ENCODE measurements at places on chromosomes 4 and X.

- peak; percentile 59 for DNase-seq
Measured at GRCh38 chr4:76001700-76002099, 5.6 kb downstream of the CXCL9 start.

GRCh38 chrX:53048169-53049126 lies at the start of gene GPR173:
Gene GPR173, plus strand, starts transcription at chrX:53048789. Its CDS starts 27,833 bp downstream, at chrX:53076622.
- DNase-seq, result no peak

DNA sequence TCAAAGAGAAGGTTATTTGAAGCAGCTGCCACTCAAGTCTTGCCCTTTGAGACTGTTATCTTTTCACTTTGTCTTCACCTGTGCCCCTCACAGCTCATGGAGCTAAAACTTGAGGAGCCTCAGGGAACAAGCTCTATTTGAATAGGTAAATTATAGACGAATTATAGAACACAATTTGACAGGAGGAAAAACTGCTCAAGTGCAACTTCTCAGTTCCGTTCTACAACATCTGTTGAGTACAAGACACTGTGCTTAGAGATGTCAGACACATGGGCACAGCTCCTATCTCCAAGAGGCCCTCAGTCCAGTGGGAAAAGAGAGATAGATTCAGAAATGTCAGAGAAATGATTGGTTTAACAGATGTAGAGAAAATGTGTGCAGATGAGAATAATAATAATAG lies 5.1 kb downstream of the PPP1R2C start:
- DNase-seq, result no peak

- DNase-seq, result no peak
Measured at GRCh38 chr4:91089178-91089577, 962.0 kb downstream of the CCSER1 start.

- no peak for DNase-seq
Measured at GRCh38 chrX:29148511-29148910, 561.3 kb downstream of the IL1RAPL1 start.

DNA sequence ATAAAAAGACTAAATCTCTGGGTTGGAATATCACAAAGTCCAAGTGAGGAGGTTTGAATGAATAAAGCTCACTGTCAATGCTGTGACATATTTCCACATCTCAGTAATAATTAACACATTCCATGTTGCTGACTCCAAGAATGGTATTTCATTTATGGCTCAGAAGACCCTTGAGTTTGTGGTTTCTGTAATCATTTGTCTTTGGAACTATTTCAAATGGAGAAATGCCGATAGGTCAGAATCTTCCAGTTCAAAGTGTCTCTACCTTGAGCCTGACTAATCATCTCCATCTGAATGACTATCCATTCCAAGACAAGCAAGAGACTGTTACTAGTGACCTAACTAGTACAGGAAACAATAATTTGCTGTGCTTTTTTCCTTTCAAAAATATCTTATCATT lies 24.2 kb upstream of the SLC2A9 start:
- DNase-seq, result no peak

GRCh38 chr4:122896270-122896669 lies 26.1 kb downstream of the NUDT6 start:
- DNase-seq, result no peak

DNA sequence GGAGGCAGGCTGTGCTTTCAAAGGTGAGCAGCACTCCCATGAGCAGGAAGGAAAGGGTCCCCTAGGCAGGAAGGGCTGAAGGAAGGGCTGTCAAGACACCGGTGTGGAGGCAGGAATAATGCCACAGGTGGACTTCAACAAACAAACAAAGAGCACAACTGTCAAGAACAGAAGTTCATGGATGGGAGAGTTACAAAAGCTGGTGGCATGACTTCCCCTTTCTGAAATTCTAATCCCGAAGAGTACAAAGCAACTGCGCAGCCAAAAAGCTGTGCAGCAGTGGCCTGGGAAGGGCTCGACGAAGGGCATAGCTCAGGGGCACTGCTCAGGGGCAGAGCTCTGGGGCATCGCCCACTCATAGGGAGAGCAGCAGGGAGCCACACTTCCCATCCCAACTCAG lies 582.3 kb upstream of the DIPK2B start:
- DNase-seq, result no peak

- peak; percentile 62 for DNase-seq
Measured at GRCh38 chr4:37762294-37762990, 64.0 kb upstream of the PGM2 start.

- DNase-seq, result no peak
Measured at GRCh38 chr4:8831221-8832112, 40.2 kb downstream of the HMX1 start.

- DNase-seq, result peak; percentile 75
Measured at GRCh38 chr4:38179690-38180377, 219.6 kb downstream of the PTTG2 start.

GRCh38 chr4:87078987-87079486 lies 141.4 kb downstream of the KLHL8 start:
- DNase-seq, result no peak

GRCh38 chrX:8749697-8750096 lies 17.8 kb upstream of the ANOS1 start:
- no peak for DNase-seq

DNA sequence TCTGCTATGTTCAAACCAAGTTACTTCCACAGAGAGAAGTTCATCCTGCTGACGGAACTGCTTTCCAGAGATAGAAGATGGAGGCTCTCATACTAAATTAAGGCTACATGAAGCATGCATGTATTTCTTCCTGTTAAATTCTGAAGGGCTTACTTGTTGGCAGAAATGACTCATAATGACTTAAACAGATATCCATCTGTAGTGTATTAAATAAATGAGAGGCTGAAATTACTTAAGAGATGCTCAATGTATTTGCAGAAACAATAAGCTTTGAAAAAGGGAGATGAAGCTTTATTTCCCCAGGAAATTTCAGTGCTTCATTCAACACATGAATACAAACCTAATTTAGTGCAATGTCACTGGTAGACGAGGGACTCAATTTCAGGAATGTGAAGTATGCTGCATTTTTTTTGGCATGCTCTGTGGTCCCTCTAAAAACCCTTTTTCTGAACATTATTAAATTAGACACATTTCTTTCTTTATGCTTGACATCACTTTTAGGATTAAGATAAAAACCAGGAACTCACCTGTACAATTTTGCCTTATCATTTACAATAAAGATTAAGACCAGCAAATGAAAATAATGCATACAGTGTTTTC lies 759.1 kb upstream of the POU3F4 start:
- no peak for DNase-seq

GRCh38 chr4:184898793-184899192 lies 73.0 kb upstream of the ACSL1 start:
- DNase-seq, result peak; percentile 55

DNA sequence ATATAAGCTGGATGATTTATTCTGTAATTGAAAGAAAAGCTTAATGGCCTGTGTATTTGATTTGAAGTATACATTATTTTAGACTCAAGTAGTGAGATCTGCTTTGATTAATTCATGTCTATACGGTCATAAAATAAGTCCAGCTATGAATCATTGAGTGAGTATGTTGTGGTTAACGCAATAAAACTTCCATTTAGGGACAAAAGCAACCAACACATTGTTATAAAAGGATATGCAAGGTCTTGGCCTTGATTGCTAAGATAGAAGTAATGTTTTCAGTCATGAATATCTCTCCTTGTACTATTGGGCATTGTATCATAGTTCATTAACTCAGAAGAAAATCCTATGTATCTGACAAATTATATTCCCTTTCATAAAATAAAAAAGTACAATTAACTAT lies 162.1 kb downstream of the EPHA5 start:
- no peak for DNase-seq

DNA sequence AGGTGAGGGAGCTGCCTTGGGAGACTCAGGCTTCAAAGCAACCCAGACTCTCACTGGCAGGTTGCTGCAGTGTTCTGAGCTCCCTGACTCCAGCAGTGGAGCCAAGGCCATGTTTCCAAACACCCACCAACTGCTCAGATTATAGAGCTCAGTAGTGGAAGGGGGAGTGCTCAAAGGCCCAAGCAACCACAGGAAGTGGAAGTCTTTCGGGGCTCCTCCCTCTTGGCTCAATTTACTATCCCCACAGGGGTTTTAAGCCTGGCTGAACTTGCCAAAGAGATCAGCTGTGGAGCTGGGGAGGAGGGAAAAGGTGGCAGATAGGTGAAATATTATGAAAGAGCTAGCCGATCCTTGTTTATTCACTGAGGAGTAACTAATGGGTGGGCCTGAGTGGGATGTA lies 82.5 kb downstream of the HPRT1 start:
- no peak for DNase-seq

DNA sequence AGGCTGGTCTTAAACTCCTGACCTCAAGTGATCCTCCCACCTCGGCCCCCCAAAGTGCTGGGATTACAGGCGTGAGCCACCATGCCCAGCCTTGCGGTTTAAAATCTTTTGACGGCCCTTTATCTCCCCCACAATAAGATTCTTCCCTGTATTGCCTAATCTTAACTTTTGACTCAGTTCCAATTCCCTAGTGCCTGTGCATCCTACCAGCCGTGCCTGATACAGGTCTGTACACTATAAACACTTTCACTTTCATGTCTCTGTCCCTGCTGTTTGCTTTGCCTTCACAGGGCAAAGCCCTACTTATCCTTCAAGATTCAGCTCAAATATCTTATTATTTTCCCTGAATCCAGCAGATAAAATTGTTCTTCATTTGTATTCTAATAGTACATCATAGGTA lies 74.6 kb downstream of the WDR44 start:
- DNase-seq, result no peak

- DNase-seq, result no peak
Measured at GRCh38 chr4:188214861-188215260, 75.6 kb downstream of the TRIML1 start.

GRCh38 chr4:22721204-22721603 lies 28.5 kb downstream of the GBA3 start:
- DNase-seq, result no peak

DNA sequence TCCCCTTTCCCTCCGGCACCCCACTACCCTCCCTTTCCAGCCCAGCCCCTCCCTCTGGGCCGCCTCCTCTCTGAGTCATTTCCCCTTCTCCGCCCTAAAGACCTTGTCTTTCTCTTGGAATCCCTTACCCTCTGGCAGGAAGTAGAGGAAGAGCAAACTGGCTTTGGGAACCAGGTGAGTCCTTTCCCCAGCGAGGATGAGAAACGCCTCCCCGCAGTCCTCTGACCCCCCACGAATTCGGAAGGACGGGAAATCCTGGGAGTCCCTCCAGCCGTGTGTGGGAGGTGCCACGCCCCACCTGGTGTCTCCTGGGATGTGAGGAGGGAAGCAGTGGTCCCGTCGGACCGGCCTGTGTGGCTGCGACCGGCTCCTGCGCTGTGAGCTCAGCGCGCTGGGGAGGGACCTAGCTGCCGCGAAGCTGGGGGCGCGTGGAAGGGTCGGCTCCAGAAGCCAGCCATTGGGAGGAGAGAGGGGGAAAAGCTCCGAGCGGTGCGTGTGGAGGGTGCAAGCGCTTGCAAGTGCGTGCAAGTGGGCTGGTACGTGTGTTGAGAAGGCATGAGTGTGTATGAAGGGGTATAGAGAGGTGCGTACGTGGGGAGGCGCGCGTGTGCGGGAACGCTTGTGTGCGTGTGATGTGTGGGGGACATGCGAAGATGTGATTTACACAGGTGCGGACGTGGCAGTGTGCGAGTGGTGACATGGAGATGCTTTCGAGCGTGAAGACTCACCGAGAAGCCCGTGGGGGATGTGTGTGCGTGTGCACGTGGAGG lies 46.3 kb downstream of the TEX13B start:
- no peak for DNase-seq

DNA sequence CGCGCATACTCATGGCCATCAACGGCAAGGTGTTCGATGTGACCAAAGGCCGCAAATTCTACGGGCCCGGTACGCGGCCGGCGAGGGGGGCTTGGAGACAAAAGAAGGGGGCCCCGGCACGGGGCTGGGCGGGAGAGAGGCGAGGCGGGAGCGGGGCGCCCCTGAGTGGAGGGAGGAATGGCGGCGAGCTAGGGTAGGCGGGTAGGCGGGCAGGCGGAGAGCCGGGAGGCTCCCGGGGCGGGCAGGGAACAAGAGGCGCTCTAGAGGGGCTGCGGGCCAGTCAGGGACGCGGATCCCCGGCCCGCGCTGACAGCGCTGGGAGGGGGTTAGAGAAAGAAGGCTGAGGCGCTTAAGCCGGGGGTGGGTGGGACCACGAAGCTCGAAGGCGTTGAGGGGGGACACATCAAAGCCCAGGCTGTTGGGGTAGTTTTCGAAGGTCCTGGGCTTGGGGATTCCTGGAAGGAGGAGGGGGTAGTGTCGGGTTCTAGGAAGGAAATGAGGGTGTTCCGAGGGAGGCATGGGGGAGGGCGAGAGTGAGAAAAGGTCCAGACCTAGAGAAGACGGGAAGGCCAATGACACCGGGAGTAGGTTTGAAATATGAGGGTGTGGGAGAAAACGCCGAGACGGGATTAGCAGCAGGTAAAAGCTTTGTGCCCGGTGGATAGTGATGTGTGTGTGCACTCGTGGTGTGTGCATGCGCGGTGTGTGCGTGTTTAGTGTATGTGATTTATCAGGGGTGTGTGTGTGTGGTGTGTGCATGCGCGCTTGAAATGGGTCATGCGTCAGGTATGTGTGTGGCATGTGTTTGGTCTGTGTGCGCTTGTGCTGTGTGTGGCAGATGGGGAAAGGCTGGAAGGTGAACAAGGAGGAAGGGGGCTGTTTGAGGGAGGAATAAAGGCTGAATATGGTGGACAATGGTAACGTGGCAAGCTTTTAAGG lies 807 bp downstream of the PGRMC1 start:
- DNase-seq, result peak; percentile 37

GRCh38 chr4:157128395-157128794 lies 52.4 kb downstream of the GLRB start:
- DNase-seq, result peak; percentile 4

- peak; percentile 74 for DNase-seq
Measured at GRCh38 chr4:168451331-168451730, 29.0 kb downstream of the DDX60L start.

DNA sequence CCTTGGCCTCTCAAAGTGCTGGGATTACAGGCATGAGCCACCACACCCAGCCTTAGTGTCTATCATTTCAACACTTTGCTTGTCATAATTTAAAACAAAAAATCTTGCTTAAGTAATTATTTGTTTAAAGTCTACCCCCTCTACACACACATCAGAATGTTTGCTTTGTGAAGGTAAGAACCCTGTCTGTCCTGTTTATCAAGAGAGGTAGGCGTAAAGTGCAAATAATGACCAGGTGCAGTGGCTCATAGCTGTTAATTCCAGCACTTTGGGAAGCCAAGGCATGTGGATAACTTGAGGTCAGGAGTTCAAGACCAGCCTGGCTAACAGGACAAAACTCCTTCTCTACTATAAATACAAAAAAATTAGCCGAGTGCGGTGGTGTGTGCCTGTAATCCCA lies 326.7 kb upstream of the CLNK start:
- no peak for DNase-seq

DNA sequence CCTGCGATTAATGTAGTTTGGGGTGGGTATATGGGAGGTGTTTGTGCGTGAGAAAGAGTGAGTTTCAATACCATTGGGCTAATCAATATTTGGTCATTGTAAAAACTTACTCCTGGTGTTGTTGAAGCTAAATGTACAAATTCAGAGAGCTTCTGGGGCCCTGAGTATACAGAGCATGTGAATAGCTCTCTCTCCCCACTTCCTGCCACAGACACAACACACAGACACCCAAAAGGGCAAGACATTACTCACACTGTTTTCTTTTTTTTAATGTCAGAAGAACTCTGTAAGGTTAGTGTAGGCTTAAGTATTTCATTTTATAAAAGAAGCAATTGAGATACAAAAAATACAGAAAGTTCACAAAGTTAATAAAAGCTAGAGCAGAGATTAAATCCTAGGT lies 151.3 kb upstream of the KCNIP4 start:
- no peak for DNase-seq

- DNase-seq, result peak; percentile 59
Measured at GRCh38 chrX:68204521-68205038, 228.7 kb downstream of the OPHN1 start.

GRCh38 chrX:108875548-108875947 lies 139.2 kb upstream of the IRS4 start:
- DNase-seq, result no peak

- no peak for DNase-seq
Measured at GRCh38 chrX:17882680-17883079, 21.6 kb upstream of the RAI2 start.
